Naive thymus-derived CD8-positive, alpha-beta T cell (primary cell): ENCODE measurements at places on chromosomes 7 and 10. TPM values are rescaled to one million over a fixed set of nuclear protein-coding genes. Genes with fewer than 3 reads are reported as not detected.

STK31 gene
- not detected for polyA plus RNA-seq

SLC26A3 gene
- not detected for polyA plus RNA-seq

DNA sequence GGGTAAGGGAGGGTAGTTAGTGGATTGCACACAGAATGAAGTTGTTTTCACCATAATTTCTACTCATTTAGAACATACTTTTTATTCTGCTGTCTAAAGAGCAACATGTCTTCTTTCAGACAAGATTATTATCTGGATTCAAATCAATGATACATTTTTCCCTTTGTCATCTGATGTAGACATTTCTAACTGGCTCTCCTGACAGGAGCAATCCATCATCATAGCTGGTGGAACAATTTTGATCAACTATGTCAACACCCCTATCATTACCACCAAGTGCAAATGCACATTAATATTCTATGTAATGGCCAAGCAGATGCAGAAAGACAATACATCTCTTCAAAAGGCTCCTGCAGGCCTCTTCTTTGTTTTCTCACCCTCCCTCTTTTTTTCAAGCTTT lies 672.9 kb upstream of the LRRTM3 start:
- no peaks in the 10 kb centered on the region for H3K4me1 ChIP-seq
- H3K27ac ChIP-seq: no peak overlapping the region
- H3K4me3 ChIP-seq: no peak overlapping the region
- H3K27me3 ChIP-seq: no peaks in the 10 kb centered on the region
- H3K36me3 ChIP-seq: no peaks in the 10 kb centered on the region

GRCh38 chr7:43392638-43393330 lies 190.1 kb upstream of the STK17A start:
- no peak overlapping the region for H3K27ac ChIP-seq
- H3K4me3 ChIP-seq: no peak overlapping the region
- no peaks in the 10 kb centered on the region for H3K4me1 ChIP-seq
- H3K36me3 ChIP-seq: no peaks in the 10 kb centered on the region
- H3K27me3 ChIP-seq: peaks cover 21% of the 10 kb centered on the region
- no peak for DNase-seq

DNA sequence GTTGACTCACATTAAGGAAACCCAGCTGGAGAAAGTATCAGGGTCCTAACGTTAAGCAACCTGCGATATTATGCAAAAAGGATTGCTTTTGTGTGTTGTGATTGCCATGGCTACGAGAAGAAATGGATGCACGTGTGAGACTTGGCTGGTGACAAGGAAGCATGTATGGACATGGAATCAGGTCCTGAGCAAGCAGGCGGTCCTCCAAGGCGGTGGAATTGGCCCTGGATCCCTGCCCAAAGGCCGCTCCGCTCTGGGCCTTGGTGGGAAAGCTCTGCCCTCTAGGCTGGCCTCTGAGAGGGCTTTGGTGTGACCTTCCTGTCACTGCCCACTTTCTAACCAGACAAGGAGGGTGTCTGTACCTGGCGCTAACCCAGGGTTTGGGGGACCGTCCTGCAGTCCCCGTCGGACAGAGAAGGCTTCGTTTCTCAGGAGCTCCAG lies 192.1 kb downstream of the EBF3 start:
- H3K36me3 ChIP-seq: peaks cover 37% of the 10 kb centered on the region
- DNase-seq: no peak
- no peak overlapping the region for H3K27ac ChIP-seq
- H3K27me3 ChIP-seq: no peaks in the 10 kb centered on the region
